ENCODE measurements at places on chromosomes 4 and X.

GRCh38 chr4:30945586-30945985 lies 225.4 kb downstream of the PCDH7 start:
- DNase-seq: no peak

DNA sequence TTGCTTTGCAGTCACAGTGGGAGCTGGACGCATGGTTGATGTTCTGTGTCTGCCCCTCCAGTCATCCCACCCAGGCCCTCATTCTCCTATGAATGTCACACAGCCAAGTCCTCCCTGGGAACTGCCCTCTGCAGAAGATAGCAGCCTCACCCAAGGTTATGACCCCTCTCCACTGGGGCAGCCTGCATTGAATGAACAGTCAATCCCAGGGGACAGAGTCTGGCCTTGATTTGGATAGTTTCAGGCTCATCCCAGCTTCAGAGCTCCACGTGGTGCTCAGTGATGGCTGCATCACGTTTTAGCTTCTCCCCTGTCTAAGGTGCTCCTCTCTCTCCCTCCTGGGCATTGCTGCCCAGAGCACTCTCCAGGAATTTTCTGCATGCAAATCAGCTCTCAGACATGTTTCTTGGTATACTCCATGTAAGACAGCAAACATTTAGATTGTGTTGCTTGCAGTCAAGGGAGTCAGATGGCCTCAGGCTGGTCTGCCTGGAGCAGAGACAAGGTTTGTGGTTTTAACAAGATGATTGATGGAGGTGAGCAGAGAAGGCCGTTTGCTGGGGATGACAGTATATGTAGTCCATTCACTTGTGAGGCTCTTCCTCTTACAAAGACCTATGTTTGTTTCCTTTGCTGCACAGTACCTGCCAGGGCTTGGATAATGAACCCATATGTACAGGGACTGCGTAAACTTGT lies 56.1 kb upstream of the MSX1 start:
- DNase-seq: no peak

GRCh38 chr4:12911750-12912358 lies 572.3 kb downstream of the RAB28 start:
- DNase-seq: no peak

DNA sequence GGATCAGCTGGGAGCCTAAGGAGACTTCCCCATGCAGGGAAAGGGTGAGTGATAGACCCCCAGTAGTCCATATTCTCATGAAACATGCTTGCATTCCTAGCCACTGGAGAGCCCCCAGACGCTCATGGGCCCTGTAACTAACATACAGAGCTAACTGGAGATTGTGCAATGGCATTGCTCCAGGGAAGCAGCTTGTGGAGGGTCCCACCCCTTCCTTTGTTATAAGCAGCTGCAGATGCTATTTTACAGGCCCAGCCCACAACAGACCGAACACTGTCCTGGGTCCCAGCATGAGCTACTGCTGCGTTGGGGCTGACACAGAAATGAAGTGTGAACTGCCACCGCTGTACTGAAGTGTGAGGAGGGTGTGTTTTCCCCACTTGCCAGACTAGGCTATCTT lies 1465.7 kb upstream of the DIAPH2 start:
- no peak for DNase-seq

DNA sequence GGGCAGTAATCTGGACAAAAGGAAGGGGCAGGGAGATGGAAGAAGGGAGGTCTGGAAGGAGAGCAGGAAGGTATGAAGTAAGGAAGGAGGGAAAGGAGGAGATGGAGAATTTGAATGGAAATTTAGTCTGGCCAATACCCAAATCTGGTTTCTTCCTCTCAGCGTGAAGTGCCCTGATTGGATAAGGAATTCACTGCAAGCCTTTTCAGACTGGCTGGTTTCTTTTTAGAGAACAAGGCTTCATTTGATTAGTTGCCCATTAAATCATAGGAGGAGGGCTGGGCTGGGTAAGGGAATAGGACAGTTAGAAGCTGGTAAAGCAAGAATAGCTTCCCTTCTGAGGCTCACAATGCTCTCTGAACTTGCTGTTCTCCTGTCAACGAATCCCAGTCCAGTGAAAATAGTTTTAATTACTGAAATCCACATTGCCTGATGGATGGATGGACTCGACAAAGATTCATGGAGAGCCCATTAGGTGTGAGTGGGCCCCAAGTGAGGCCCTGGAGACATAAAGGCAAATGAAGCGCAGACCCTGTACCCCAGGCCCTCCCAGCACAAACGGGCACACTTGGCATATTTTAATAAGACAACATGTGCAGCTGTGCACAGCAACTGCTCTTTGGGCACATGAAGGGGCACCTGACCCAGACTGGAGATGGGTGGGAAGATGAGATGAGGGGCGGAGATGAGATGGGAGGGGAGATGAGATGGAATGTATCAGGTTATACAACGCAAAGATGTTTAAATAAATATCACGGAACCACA lies 347.1 kb upstream of the GATB start:
- DNase-seq: no peak

DNA sequence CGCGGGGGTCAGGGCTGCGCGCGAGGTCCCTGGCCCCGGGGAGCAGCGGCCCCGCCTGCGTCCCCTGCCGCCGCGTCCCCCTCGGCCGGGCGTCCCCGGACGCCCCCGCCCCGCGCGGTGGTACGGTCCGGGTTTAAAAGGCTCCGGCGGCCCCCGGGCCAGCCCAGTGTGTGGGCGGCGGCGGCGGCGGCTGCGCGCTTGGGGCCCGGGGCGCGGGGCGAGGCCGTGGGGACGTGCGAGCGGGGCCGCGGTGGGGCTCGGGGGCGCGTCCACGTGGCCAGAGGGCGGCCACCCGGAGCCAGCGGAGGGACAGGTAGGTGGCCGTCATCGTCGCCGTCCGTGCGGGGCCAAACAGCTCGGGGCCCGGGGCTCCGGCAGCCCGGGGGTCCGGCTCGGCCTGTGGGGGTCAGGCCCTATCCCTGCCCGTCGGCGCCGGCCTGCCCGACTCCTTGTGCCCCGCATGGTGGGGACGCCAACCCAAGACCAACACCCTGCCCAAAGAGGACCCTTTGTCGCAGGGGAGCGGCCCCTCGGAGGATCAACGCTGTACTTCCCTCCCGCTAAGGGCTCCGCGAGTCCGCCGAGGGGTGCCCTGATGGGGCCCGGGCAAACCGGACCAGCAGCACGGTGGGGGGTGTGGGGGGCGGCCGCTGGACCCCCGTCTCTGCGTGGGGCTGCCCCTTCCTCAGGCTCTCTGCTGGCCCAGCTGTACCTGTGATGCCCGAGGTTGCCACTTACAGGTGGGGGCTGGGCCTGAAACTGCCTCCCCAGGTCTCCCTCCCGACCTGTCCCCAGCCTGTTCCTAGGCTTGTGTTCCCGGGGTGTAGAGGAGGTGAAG lies at the start of gene PLXNA3:
PLXNA3 (plus strand) TSS at position 166 of the 838 bp plus-strand sequence. CDS start 1,903 bp downstream, outside the sequence.
- DNase-seq: no peak

- no peak for DNase-seq
Measured at GRCh38 chr4:83362492-83363329, 28.1 kb upstream of the HPSE start.

- no peak for DNase-seq
Measured at GRCh38 chrX:40539214-40540142, 41.3 kb upstream of the ATP6AP2 start.

GRCh38 chr4:113760094-113760794 lies 1.3 kb downstream of the CAMK2D start:
- DNase-seq: peak; percentile 9

DNA sequence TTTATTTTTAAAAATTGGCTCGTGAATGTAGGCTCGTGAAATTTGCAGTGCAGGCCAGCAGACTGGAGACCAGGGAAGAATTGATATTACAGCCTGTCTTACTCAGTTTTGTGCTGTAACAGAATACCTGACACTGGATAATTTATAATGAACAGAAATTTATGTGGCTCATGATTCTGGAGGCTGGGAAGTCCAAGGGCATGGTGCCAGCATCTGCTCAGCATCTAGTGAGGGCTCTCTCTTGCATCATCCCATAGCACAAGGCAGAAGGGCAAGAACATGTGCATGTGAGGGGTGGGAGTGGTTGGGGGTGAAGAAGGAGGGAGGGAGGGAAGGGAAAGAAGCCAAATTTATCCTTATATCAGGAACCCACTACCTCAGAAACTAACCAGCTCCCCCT lies 13.7 kb upstream of the CLTRN start:
- no peak for DNase-seq

GRCh38 chr4:174406383-174406782 lies 115.9 kb downstream of the HPGD start:
- DNase-seq: no peak

- no peak for DNase-seq
Measured at GRCh38 chr4:123305736-123306135, 90.9 kb upstream of the SPRY1 start.

GRCh38 chr4:145825255-145825654 lies 113.4 kb downstream of the ZNF827 start:
- DNase-seq: no peak

- peak; percentile 28 for DNase-seq
Measured at GRCh38 chr4:158870626-158871334, 102.0 kb downstream of the FNIP2 start.

- no peak for DNase-seq
Measured at GRCh38 chrX:53969540-53969939, 74.7 kb downstream of the PHF8 start.

GRCh38 chrX:103549916-103550315 lies 30.6 kb upstream of the RAB40A start:
- DNase-seq: no peak

GRCh38 chr4:110152386-110152785 lies 46.0 kb downstream of the ELOVL6 start:
- no peak for DNase-seq

GRCh38 chr4:73740353-73740778 lies at the start of gene CXCL8:
Gene CXCL8 (plus strand): TSS chr4:73740569. CDS start chr4:73740659, 90 bp downstream.
- peak; percentile 4 for DNase-seq

DNA sequence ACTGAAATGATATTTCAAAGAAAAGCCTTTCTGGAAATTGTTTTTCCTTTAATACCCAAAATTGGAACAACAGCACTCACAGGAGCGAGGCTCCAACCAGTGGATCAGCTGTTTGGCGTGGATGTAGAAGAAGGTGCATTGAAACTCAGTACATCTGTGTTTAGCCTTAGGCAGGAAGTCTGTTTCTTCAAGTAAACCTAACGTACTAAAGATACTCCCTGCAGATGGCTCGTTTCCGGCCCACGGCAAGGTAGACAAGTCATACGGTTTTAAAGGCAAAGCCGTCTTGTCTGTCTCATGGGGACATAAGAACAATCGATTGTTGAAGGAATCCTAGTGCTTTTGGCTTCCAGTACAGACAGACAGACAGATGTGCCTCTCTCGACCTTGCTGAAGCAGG lies 50.0 kb upstream of the CLCN4 start:
- DNase-seq: no peak

DNA sequence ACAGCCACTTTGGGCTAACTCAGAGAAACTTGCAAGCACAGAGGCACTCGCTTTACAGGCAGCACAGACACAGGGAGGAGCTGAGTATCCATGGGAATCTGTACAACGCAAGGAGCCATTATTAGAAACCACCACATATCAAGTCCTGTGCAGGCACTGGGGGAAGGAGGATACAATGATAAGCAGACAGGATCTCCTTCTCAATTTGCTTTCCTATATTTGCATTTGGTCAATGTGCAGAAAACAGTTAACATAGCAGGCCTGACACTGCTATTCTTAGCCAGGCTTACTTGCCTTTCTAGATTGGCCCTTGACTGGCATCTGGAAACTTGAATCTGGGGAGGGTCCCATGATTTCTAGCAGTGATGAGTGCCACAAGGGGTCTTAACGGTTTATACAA lies 65.8 kb downstream of the TEC start:
- no peak for DNase-seq

GRCh38 chr4:6852582-6852981 lies 57.0 kb upstream of the TBC1D14 start:
- no peak for DNase-seq

GRCh38 chr4:1470393-1470670 lies 64.1 kb upstream of the NKX1-1 start:
- no peak for DNase-seq

GRCh38 chrX:3521396-3521795 lies 174.9 kb upstream of the MXRA5 start:
- no peak for DNase-seq

GRCh38 chr4:113480109-113480508 lies 281.4 kb downstream of the CAMK2D start:
- DNase-seq: no peak

- DNase-seq: no peak
Measured at GRCh38 chr4:27763830-27764525, 903.3 kb downstream of the STIM2 start.

GRCh38 chr4:41418444-41418843 lies 119.5 kb upstream of the LIMCH1 start:
- DNase-seq: no peak

- DNase-seq: no peak
Measured at GRCh38 chr4:87465739-87466366, 43.5 kb downstream of the NUDT9 start.

DNA sequence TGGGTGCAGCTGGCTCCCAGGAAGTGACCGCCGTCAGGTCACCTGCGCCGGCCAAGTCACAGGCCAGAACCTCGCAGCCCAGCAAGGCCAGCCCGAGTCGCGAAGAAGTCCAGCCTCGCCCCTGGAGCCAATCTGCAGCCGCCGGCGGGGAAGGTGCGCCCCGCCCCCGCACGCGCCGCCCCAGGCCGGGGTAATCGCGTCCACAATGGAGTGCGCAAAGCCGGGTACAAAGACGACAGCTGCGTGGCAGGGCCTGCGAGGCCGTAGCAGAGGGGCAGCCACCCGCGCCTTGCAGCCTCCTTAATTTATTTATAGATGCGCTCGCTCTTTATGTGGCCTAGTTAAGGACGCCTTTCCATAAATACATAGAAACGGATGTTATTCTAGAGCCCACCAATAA lies 139.4 kb upstream of the CPEB2 start:
- no peak for DNase-seq

- no peak for DNase-seq
Measured at GRCh38 chr4:46844325-46844917, 64.6 kb downstream of the COX7B2 start.

GRCh38 chr4:86613734-86614133 lies 19.6 kb downstream of the PTPN13 start:
- no peak for DNase-seq

DNA sequence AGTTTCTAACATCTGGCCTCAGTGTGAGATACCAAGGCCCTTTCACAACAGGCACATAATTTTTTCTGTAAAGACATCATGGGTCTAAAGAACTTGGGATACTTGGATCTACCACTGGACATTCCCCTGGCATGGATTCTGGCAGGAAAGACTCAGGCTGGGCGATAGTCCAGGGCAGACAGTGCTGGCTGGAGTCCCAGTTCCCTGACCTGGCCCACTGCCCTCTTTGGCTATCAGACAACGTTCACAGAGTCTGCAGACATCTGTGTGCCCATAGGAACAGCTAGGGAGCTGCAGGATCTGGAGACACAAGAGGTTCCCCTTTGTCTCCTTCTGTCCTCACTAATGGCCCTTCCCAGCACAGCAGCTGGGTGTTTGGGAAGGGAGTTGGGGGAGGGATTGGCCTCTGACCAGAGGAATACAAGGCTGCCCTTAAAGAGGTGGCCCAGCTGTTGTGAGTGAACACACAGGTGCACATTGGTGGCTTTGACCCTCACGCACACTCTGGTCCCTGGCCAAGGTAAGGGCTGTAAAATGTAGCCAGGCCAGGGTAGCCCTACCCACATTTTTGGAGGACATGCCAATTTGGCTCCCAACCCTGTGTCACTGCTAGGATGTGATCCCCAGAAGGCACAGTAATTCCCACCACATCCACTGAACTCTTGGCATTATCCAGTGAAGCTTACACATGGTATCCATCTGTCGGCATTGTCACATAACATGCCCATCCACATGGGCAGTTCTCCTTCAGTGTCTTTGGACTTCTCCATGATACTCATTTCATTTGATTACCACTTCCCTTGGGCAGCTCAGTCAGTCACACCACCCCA lies 72.3 kb downstream of the SOX3 start:
- DNase-seq: no peak

GRCh38 chrX:150692831-150693724 lies at the start of gene MTMR1:
Gene MTMR1 (plus strand): TSS chrX:150693396. CDS start chrX:150693531, 135 bp downstream.
- no peak for DNase-seq
